Large intestine (tissue), 12 donors: ENCODE measurements at places on chromosomes 1 and 21. TPM values are rescaled to one million over a fixed set of nuclear protein-coding genes. Genes with fewer than 3 reads are reported as not detected.

MMEL1 gene
- polyA plus RNA-seq = 14.3 TPM

CD1D gene
- 5.7 TPM for polyA plus RNA-seq

ELAPOR1 gene
- 66.0 TPM for polyA plus RNA-seq

TMEM240 gene
- 3.9 TPM for polyA plus RNA-seq

CBR1 gene
- 82.6 TPM for polyA plus RNA-seq

PEX11B gene
- polyA plus RNA-seq = 33.6 TPM

HES5 gene
- 0.31 TPM for polyA plus RNA-seq

MINDY1 gene
- 24.5 TPM for polyA plus RNA-seq

C1QTNF12 gene
- polyA plus RNA-seq = 50.5 TPM

ADAMTS1 gene
- 32.5 TPM for polyA plus RNA-seq

DNA sequence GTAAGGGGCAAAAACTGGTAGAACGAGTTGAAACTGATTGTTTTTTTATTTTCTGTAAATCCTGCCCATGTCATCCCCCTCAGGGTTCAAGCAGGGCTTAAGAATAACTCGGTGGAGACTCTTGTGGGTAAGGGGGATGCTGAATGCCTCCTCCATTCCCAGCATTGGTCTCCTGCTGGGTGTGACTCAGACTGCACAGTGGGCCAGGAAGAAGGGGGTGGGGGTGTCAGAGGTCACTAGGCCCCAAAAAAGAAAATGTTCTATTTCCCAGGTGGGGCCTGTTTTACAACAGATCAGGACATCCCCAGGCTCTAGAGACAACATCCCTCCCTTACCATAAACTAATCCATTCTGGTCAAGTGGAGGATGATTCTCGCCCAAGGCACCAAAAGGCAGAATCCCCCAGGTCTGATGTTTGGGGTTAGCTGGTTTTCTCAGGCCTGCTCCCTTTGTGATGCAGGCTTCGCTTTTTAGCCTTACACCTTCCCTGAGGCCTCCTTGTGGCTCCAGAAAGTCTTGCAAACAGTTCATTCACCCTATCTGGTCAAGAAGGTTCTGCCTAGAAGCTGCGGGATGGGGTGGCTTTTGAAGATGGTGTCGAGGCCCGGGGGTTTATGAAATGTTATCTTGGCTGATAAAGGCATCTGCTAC is 10.7 kb upstream of the GRHL3 start:
- no peaks in the 10 kb centered on the region for H3K4me1 ChIP-seq
- DNase-seq = no peak
- no peak overlapping the region for H3K4me3 ChIP-seq
- H3K36me3 ChIP-seq = no peaks in the 10 kb centered on the region

DNA sequence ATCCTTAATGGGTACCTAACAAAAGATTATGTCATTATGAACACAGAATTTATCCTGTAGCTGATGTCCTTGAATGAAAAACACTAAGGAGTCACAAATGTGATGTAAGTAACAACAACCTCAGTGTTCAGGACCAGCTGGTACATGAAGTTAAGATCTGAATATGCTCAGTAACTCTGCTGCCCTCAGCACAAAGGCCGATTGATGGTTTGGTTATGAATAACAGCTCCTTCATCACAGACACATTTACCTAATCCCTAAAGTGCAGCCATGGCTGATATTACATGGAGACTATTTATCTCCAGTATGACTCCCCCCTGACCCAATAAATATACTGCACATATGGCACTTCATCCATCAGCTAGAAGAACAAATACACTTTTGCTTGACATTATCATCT is 75.2 kb downstream of the PLPPR5 start:
- H3K4me1 ChIP-seq = no peaks in the 10 kb centered on the region
- H3K4me3 ChIP-seq = no peak overlapping the region
- H3K36me3 ChIP-seq = no peaks in the 10 kb centered on the region
- DNase-seq = no peak

- no peak for DNase-seq
- peaks cover 4% of the 10 kb centered on the region for H3K36me3 ChIP-seq
- no peak overlapping the region for H3K27ac ChIP-seq
- H3K27me3 ChIP-seq = no peaks in the 10 kb centered on the region
- peaks cover 9% of the 10 kb centered on the region for H3K4me1 ChIP-seq
These were observed 27.6 kb upstream of the SARS1 start for GRCh38 chr1:109185990-109186732.

- H3K4me1 ChIP-seq = peaks cover 13% of the 10 kb centered on the region
- H3K27me3 ChIP-seq = no peaks in the 10 kb centered on the region
- H3K27ac ChIP-seq = no peak overlapping the region
- no peak overlapping the region for H3K4me3 ChIP-seq
These were observed 53.6 kb downstream of the MAB21L3 start for GRCh38 chr1:116164604-116165368.

GRCh38 chr21:28875078-28875477 is 117.6 kb downstream of the LTN1 start:
- H3K36me3 ChIP-seq = peaks cover 51% of the 10 kb centered on the region
- H3K4me3 ChIP-seq = no peak overlapping the region
- H3K27ac ChIP-seq = no peak overlapping the region
- H3K27me3 ChIP-seq = no peaks in the 10 kb centered on the region
- H3K4me1 ChIP-seq = no peaks in the 10 kb centered on the region
- no peak for DNase-seq

DNA sequence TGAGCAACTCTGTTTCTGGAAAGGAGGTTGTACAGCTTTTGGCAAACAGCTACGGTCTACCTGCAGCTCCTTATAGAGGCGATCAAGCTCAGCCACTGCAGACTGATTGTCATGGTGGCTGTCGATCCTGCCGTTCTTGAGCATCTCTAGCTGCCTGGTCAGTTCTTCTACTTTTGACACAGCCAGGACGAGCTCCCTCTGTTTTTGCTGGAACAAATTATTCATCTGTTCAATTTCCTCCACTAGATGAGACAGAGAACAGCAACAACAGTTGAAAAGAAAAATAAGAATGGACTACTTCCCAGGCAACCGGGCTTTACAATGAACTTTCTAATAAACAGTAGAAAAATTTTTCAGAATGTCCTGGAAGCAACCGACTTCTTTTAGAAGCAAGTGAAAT is 42.5 kb downstream of the TP53BP2 start:
- no peaks in the 10 kb centered on the region for H3K4me1 ChIP-seq
- H3K27ac ChIP-seq = no peak overlapping the region
- no peak for DNase-seq
- H3K4me3 ChIP-seq = no peak overlapping the region
- peaks cover 73% of the 10 kb centered on the region for H3K36me3 ChIP-seq

GRCh38 chr1:26278303-26278702 is 1.6 kb upstream of the SH3BGRL3 start:
- peaks cover 9% of the 10 kb centered on the region for H3K36me3 ChIP-seq
- peak overlapping the region; percentile 89 for H3K27ac ChIP-seq
- H3K27me3 ChIP-seq = no peaks in the 10 kb centered on the region
- DNase-seq = peak; percentile 82
- H3K4me3 ChIP-seq = no peak overlapping the region

DNA sequence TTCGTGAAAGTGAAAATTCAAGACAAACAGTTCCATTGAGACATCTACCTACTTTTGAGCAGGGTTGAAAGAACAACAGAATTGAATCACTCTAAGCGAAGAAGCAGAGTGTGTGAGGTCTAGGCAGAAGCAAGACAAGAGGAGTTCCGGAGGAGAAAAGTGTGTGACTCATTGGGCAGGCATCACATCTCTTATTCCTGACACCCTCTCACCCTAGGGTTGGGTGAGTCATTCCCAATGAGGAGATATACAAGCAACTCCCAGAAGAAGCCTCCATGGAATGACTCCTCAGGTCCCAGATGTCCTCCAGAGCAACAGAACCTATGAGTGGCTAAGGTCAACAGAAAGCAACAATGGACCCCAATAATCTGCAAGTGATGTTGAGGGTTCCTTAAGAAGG is 138.1 kb downstream of the TPR start:
- no peak for DNase-seq
- H3K27me3 ChIP-seq = peaks cover 3% of the 10 kb centered on the region
- no peaks in the 10 kb centered on the region for H3K36me3 ChIP-seq
- no peak overlapping the region for H3K27ac ChIP-seq
- H3K4me3 ChIP-seq = no peak overlapping the region

GRCh38 chr1:46508757-46509156 is 19.1 kb downstream of the DMBX1 start:
- peaks cover 8% of the 10 kb centered on the region for H3K27me3 ChIP-seq
- DNase-seq = no peak
- H3K4me1 ChIP-seq = no peaks in the 10 kb centered on the region
- H3K4me3 ChIP-seq = no peak overlapping the region
- no peak overlapping the region for H3K27ac ChIP-seq
- no peaks in the 10 kb centered on the region for H3K36me3 ChIP-seq

GRCh38 chr1:27235827-27236226 is 1.4 kb downstream of the WDTC1 start:
- peak overlapping the region; percentile 64 for H3K4me3 ChIP-seq
- H3K27me3 ChIP-seq = no peaks in the 10 kb centered on the region
- DNase-seq = no peak
- peak overlapping the region; percentile 51 for H3K27ac ChIP-seq
- H3K36me3 ChIP-seq = no peaks in the 10 kb centered on the region
